Chondrocyte (in vitro differentiated cells): ENCODE measurements at places on chromosomes 2 and 18. TPM values are rescaled to one million over a fixed set of nuclear protein-coding genes. Genes with fewer than 3 reads are reported as not detected.

The VSNL1 gene
- total RNA-seq, result not detected in 3 replicates

DNA sequence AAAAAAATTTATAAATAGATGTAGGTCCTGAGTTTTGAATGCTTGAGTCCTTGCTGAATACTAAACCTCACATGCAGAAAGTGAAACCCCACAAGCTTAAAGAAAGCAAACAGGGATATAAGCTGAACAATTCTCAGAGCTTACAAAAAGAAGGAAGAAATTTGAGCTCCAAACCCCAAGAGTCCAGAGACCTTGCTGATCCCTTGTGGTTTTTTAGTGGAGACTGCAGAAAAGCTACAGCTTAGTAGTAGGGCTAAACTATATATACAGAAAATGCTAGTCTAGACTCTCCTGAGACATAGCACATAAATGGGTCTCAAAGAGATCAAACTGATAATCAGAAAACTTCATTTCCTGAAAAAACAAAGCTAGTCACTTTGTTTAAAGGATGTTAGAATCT is 1548.1 kb upstream of the ZEB2 start:
- DNase-seq, result no peak

The CHRNG gene
- total RNA-seq, result not detected in 3 replicates

The MBOAT2 gene
- 34.4 to 40.2 TPM (median 35.6 TPM) in 3 replicates for total RNA-seq

The RNF181 gene
- 76.3 to 93.9 TPM (median 89.4 TPM) in 3 replicates for total RNA-seq

DNA sequence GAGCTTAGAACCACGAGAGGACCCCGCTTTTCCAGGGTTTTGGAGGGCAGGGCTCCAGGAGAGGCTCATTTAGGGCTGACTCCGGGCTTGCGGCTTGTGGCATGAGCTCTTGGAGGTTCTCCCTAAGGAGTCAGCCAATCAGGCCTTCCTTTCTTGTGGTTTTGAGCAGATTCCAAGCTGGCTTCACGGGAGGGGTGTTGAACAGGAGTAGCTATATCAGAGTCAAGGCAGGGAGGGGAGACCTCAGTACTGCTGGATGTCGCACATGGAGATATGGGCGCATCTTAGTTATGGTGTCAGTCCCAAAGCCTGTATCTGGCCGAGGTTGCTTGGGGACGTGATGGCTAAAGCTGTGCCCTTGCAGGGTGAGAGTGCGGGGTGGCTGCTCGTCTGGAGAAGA is 98.6 kb downstream of the AGAP1 start:
- no peak for DNase-seq

DNA sequence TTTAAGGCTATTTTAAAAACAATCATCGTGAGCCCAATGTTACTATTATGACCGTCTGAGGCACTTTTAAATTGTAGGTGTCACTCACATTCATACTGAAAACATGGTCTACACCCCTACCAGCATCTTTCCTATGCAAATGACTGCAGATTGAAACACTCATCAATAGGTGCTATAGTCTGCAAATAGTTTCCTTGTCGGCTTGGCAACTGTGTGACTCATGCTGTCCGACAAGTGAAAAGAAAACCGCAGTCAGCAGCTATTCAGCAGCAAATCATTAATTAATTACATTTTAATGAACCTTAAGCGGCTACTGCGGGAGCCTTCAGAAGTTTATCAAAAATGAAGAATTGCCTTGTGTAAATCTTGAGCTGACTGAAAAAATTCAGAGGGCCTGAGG is 134.4 kb downstream of the FIGN start:
- DNase-seq, result no peak

DNA sequence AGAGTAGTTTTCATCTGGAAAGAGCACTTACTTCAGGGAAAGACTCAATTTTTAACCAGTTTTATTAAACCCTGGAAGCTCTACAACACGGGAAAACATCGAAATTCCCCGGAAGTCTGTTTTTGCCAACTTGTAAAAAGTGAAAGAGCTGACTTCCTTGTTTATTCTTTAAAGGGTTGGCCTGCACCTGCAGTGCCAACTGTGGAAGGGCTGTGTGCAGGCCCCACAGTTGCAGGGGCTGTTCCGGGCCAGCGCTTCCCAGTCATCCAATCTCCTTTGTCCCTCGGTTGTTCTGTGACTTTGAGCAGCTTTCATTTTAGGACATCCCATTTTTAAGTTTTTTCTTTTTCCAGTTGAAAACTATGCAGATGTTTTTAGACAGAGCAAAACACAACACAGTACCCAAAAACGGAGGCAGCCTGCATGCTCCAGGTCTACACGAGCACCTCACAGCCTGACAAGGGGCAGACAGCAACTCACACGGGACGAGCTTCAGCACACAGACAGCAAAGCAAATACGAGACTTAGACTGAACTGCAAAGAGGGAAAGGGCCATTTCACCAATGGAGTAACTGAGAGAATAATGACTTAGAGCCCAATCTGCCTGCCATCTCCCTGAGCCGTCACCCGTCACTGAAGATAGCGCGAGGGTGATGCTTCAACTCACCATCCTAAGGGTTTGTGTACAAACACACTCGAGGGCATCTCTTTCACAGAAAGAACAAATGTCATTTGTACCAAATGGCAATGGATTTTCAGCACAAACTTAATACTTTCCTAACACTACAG is 70.6 kb downstream of the EMILIN2 start:
- DNase-seq, result no peak

DNA sequence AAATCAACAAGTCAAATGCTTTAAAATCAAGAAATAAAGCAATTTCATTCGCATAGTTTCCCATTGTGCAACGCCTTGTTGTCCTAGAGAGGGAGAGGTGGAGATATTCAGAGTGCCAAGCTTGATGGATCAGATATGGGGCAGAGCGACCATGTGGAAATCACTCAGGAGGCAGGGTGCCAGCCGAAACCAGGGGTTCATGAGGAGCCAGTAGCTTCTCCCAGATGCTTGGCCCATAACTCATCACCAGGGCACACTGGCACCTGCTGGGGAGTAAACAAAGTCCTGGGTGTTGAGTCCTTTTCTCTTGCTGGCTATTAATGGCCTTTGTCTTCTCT is 53.0 kb upstream of the ASAP2 start:
- DNase-seq, result no peak
